Small intestine (tissue), 16 donors: ENCODE measurements at places on chromosomes 4 and X. TPM values are rescaled to one million over a fixed set of nuclear protein-coding genes. Genes with fewer than 3 reads are reported as not detected.
A peak's percentile ranks its signal among the peaks of the same experiment; 100 is the strongest.

Gene CENPE
- under 0.01 TPM for polyA plus RNA-seq

Gene ADGRL3
- polyA plus RNA-seq, result 0.81 TPM

Gene PDHA2
- not detected for polyA plus RNA-seq

Gene ADH1B
- polyA plus RNA-seq, result 3.8 TPM

Gene DKK2
- not detected for polyA plus RNA-seq

- no peak for DNase-seq
These were observed 73.8 kb downstream of the MTMR1 start for GRCh38 chrX:150767045-150767395.

DNA sequence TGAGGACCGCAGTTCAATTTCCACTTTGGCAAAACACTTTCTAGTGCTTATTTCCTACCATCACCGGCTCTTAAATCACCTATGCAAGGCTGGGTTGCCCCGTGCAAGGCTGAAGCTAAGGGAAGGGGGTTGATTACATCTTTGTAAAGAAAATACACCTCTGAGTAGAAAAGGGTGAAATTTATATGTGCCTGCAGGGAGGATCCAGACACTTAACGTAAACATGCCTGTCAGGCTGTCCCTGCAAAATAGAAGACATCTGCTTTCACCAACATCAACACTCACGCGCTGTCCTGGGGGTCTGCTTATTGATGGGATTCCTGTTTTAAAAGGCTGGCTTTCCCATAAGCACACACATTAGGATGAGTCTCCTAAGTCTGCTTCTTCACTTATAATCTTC, 92.0 kb downstream of the PRKX start:
- no peak for DNase-seq

DNA sequence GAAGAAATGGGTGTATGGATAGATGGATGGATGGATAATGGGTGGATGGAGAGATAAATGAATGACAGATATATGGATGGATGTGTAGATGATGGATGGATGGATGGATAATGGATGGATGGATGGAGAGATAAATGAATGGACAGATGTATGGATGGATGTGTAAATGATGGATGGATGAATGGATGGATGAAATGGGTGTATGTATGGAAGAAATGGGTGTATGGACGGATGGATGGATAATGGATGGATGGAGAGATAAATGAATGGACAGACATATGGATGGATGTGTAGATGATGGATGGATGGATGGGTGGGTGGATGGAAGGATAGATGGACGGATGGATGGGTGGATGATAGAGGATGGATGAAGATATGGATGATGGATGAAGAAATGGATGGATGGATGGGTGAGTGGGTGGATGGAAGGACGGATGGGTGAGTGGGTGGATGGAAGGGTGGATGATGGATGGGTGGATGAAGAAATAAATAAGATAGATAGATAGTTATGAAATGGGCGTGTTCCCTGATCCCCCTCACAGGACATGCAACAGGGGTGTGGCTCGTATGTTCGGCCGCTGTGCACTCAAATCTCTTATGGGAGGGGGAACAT, 91.1 kb upstream of the NKX1-1 start:
- DNase-seq, result no peak

DNA sequence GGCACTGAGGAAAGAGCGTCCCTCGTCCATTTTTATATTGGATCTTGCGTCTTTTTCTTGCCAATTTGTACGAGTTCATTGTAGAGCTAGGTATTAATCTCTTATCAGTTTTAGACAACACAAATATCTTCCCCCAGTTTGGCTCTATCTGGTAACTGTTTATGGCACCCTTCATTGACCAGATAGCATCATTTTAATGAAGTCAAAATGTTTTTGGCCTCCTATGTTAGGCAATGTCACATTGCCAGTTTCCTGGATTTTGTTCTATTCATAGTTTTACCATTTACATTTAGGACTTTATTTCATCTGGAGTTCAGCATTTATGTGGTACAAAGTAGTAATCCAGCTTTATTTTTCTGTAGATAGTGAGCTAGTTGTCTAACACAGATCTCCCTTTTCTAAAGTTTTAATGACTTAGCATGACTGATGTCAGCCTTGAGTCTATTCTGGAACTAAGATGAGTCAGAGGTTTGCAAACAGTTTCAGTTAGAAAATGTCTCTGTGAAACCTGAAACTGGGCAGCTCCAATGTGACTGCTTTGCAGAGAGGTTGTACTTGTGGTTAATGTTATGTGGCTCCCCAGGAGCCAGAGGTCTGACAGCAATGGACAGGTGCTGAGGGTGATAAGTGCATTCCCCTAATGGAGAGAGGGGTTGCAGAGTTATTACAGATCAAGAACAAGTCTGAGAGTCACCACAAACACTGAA, 5.3 kb upstream of the STBD1 start:
- peak; percentile 73 for DNase-seq

DNA sequence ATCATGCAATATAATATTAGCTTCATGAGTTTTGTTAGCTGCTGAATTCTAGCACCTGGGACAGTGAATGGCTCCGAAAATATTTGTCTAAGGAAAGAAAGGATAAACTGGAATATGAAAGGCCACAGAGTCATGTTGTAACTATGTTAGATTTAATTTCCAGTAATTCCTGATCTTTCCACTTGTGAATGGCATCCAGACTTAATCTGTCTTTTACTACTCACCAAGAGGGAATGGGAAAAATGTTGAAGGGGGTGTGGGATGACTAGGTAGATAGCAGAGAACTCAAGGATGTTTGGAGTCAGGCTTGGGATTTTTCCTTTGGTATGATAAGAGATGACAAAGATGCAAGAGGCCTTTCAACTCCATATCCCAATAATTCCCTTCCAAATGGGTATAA, 9.4 kb downstream of the ADH6 start:
- no peak for DNase-seq

- DNase-seq, result no peak
These were observed 45.7 kb upstream of the SLC34A2 start for GRCh38 chr4:25609976-25610375.
